ENCODE measurements at places on chromosomes 16 and 17.
A peak's percentile ranks its signal among the peaks of the same experiment; 100 is the strongest.

DNA sequence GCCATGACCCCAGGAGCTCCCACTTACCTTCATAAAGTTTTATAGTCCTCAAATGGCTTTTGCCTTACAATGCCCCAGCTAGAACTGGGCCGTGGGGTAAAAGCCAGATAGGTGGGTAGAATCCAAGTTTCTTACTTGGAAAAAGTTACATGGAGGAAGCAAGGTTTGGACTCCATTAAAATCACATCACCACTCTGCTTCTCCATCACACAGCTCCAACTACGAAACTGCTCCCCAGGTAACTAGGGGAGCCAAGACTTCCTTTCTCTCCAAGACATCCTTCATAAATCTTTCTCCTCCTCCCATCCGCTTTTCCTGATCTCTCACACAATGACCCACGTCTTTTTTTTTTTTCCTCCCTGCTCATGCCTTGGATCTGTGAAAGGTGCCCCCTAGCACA lies 130.8 kb upstream of the RCVRN start:
- DNase-seq: no peak

DNA sequence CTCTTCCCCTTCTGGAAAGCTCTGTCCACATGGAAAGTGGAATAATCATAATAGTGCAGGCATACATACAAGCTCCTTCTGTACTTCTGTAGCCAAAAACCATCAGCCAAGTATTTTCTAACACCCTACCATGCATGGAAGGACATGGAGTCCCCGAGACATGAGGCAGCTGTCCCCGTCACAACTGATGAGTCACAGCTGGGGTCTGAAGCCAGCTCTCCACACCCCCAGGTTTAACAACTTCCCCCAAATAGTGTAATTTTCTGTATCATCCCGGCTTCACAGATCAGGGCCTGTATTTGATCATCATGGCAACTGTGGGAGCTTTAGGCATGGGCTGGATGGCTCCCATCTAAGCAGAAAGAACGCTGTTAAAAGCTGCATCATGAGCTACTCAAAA lies 16.6 kb downstream of the C16orf96 start:
- DNase-seq: no peak

DNA sequence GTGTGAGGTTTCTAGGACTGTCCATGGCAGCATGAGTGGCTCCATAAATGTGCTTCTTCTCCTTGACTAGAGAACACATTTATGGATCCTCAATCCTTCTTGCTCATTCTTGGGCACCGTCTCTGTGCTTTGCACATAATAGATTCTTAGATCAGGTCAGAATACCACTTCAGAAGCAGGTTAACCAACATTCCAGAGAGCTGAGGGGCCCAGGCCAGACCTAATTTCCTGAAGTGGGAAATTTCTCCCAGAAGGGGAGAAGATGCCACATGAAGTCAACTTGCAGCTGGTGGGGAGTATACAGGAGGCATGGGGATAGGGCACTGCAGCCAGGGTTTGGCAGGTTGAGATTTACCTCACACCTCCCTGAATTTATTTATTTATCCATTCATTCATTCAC lies 24.4 kb upstream of the VAT1L start:
- no peak for DNase-seq

GRCh38 chr17:16820161-16820877 lies 130.3 kb downstream of the CCDC144A start:
- peak; percentile 75 for DNase-seq

DNA sequence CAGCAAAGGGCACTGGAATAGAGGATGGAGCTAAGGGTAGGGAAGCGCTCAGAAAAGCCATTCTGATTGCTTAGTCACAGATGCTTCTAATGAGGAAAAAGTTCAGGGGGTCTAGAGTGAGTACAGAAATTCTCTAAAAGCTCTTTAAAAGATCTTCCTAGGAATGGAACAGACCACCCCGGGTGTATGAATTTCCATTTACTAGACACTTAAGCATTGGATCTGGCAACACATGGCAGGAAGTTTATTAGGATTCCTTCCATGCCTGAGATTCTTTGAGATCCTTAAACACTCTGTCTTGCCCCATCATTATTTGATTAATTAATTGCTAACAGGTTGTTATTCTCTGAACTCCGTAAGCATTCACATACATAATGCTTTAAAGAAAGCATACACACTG lies 8.5 kb downstream of the KRTAP9-7 start:
- no peak for DNase-seq
